CD8-positive, alpha-beta memory T cell (primary cell): ENCODE measurements at places on chromosomes 4 and X. TPM values are rescaled to one million over a fixed set of nuclear protein-coding genes. Genes with fewer than 3 reads are reported as not detected.

The SOWAHB gene
- polyA plus RNA-seq: not detected

The XG gene
- not detected for polyA plus RNA-seq

The TNIP3 gene
- polyA plus RNA-seq: 7.0 TPM

The ATP8A1 gene
- polyA plus RNA-seq: 13.8 TPM

The ACTRT1 gene
- not detected for polyA plus RNA-seq
